NCI-H2029 treated with DMSO at 0.1 percent for 48 hours (cell line): ENCODE measurements at places on chromosomes 7 and 10.

- DNase-seq, result no peak
Measured at GRCh38 chr7:38360776-38361175, 87.3 kb upstream of the TARP start.

DNA sequence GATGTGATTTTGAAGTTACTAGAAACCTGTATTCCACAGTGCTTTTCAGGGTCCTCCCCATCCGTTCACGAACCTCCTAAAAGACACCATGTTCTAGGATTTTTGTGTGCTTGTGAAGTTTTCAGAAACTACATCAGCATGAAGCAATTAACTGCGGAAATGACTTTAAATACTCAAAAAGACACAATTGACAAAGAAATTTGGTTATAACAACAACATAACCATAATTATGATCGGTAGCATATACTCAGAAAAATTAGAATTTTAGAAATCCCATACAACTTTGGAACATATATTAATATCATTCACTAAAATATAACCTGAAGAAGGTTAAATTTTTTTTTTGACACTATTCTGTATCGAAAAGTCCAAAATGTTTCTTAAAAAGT is 43.8 kb upstream of the FAM20C start:
- DNase-seq, result no peak

- no peak for DNase-seq
Measured at GRCh38 chr10:25125201-25125611, 49.6 kb upstream of the GPR158 start.

DNA sequence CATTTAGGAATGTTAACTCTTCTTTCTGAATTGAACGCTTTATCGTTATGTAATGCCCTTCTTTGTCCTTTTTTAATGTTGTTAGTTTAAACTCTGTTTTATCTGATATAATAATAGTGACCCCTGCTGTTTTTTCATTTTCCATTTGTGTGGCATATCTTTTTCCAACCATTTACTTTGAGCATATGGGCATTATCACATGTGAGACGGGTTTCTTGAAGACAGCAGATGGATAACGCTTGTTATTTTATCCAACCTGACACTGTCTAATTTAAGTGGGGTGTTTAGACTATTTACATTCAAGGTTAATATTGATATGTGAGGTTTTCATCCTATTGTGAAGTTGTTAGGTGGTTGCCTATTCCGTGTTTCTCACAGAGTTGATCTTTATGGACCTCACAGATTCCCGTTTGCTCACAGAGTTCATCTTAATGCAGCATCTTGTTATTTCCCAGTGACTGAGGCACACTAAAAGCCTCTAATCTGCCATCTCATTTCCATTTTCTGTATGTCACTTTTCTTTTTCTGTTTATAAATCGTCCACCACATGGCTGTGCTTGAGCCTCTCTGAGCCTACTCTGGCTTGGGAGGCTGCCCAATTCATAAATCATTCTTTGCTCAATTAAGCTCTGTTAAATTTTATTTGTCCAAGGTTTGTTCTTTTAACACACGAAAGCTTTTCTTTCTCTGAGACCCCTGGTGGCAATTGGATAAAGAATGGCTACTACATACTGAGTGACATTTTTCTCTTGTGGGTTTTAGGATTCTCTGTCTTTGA is 286.2 kb downstream of the HTR7 start:
- DNase-seq, result no peak

DNA sequence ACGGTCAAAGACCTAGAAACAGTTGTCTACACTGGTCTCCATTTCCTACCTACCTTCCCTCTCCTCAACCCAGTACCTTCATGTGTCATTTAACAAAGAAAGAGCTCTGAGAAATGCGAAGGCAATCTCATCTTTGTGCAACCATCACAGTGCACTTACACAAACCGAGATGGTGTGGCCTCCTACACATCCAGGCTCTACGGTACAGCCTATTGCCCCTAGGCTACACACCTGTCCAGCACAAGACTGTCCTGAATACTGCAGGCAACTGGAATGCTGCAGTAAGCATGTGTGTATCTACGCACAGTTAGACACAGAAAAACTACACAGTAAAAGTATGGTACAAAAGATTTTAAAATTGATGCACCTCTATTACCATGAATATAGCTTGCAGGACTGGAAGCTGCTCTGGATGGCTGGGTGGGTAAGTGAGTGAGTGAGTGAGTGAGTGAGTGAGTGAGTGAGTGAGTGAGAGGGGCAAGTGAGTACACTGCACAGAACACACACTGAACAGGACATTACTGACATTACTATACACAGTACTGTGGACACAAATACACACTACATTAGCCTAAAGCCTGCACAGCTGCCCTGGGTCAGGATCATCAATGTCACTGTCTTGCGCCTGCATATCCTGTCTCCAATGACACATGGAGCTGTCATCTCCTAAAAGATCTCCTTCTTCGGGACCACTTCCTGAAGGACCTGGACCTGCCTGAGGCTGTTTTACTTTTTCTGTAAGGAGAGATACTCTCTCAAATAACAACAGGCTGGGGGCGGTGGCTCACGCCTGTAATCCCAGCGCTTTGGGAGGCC is 18.5 kb downstream of the ITGB1 start:
- DNase-seq, result no peak

DNA sequence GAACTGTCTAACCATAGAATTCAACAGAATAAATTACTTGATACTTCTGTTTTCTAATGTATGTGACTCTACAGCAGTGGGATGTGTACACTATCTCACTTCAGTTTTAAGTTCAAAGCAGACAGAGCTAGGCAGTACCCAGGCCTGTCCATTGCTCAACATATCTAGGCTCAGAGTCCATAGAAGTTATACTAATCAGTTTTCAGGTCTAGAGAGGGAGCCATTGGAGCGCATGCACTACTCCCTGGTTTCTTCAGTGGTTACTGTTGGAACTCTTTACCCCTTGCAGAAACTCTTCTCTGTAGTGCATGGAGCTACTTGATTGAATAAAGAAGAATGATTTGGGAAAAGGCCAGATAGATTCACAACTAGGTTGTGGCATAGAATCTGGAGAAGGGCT is 4.4 kb downstream of the CD36 start:
- no peak for DNase-seq

GRCh38 chr10:129845111-129845753 is 118.8 kb downstream of the EBF3 start:
- no peak for DNase-seq

DNA sequence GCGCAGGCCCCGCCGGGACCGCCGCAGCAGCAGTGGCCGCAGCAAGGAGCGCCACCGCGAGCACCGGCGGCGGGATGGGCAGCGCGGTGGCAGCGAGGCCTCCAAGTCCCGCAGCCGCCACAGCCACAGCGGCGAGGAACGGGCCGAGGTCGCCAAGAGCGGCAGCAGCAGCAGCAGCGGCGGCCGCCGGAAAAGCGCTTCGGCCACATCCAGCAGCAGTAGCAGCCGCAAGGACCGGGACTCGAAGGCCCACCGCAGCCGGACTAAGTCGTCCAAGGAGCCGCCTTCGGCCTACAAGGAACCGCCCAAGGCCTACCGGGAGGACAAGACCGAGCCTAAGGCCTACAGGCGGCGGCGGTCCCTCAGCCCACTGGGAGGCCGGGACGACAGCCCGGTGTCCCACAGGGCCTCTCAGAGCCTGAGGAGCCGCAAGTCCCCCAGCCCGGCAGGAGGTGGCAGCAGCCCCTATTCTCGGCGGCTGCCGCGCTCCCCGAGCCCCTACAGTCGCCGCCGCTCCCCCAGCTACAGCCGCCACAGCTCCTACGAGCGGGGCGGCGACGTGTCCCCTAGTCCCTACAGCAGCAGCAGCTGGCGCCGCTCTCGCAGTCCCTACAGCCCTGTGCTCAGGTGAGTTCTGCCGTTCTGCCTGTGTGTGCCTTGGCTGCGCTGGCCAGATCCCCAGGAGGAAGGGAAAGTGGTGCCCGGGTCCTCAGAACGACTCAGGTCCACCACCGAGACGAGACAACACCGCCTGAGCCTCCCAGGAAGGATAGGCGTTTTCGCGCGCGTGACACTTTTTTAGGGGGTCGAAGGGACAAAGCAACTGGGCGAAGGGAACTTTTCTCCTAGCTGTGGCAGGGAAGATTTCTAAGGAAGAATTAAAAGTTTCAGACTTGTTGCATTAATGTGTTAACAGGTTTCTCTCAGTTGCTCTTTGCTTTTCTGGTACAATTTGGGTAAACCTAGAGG is 1.5 kb downstream of the CDK13 start:
- no peak for DNase-seq

- DNase-seq, result no peak
Measured at GRCh38 chr10:70132098-70133029, at the start of gene AIFM2. AIFM2 (minus strand) TSS chr10:70132825; CDS start chr10:70124084, 8,741 bp downstream.

DNA sequence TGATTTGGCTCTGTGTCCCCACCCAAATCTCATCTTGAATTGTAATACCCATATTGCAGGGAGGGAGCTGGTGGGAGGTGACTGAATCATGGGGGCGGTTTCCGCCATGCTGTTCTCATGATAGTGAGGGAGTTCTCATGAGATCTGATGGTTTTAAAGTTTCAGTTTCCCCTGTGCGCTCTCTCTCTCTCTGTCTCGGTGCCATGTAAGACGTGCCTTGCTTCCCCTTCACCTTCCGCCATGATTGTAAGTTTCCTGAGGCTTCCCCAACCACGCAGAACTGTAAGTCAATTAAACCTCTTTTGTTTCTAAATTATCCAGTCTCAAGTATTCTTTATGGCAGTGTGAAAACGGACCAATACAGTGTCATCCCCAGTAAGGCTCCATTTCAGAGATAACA is 48.3 kb upstream of the CHCHD3 start:
- no peak for DNase-seq

DNA sequence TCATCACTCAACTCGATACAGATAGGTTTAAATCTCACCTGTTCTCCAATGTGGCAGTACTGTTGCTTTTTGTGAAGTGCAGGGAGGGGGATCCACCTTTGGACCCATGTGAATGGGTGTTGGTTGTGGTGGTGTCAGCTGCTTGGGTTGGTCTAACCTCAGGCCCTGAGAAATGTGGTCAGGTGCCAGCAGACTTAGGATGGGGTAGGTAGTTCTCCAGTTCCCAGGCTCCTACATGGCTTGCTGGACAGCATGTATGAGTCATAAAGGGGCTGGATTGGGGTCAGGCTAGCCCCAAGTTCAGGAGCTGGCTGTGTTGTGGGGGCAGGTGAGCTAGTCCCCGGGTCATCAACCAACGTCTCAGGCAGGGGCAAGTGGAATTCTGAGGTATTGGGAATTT is 472.6 kb upstream of the CNTNAP2 start:
- no peak for DNase-seq

DNA sequence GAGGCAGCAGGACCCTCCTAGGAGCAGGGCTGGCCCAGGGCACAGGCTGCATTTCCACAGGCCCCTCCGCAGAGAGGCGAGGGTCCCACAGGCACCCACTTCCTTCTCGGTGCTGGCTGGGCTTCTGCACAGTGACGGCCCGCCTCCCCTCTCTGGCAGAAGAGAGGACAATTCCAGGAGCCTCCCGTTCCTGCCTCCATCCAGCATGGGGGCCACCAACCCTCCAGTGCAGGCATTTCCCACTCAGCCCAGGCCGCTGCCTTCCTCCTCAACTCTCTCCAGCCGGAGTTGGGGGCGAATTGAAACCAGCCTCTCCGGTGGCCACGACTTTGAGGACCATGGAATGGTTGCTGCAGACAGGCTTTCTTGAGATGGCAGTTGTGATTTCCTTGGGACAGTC is 125.0 kb upstream of the PPP2R2D start:
- DNase-seq, result no peak

GRCh38 chr7:7701527-7701926 is 16.9 kb downstream of the RPA3 start:
- no peak for DNase-seq

- DNase-seq, result no peak
Measured at GRCh38 chr10:110209454-110209925, 2.1 kb downstream of the MXI1 start.

DNA sequence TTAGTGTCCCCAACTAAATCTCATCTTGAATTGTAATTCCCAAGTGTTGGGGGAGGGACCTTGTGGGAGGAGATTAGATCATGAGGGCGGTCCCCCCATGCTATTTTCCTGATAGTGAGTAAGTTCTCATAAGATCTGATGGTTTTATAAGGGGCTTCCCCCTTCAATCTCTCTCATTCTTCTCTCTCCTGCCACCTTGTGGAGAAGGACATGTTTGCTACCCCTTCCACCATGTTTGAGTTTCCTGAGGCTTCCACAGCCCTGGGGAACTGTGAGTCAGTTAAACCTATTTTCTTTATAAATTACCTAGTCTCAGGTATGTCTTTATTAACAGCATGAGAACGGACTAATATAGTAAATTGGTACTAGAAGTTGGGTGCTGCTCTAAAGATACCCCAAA is 365.6 kb downstream of the ANKRD7 start:
- DNase-seq, result no peak

GRCh38 chr10:102085336-102085735 is 20.2 kb downstream of the HPS6 start:
- no peak for DNase-seq

- DNase-seq, result no peak
Measured at GRCh38 chr7:50608196-50608906, 43.1 kb upstream of the DDC start.

DNA sequence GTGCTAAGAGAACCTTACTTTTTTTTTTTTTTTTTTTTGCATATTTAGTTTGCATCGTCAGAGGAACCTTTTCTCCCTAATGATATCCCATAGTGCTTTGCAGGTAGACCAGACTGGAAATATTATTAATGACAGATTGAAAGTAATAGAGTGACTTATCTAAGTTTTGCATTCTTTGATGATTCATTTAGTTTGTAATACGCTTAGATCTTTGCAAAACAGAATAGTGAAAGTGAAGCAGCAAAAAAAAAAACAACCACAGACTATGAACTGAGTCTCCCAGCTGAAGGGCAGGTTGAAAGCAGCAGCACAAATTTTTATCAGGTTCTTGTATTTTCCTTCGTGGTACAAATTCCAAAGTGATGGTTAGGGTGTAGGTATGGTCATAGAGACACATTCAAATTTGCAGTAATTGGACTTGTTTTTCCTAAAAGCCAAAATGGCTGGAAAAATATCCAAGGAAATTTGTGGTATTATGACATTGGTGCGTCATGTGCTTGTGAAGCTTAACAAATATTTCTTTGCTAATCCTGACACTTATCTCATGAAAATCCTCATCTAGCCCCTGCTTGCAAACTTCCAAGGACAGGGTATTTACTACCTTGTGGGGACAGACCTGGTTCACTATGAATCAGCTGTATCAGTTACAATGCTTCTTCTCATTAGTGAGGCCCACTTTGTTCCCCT is 81.8 kb upstream of the CREB5 start:
- DNase-seq, result no peak

- DNase-seq, result no peak
Measured at GRCh38 chr7:93140582-93141191, 7.5 kb downstream of the SAMD9L start.

DNA sequence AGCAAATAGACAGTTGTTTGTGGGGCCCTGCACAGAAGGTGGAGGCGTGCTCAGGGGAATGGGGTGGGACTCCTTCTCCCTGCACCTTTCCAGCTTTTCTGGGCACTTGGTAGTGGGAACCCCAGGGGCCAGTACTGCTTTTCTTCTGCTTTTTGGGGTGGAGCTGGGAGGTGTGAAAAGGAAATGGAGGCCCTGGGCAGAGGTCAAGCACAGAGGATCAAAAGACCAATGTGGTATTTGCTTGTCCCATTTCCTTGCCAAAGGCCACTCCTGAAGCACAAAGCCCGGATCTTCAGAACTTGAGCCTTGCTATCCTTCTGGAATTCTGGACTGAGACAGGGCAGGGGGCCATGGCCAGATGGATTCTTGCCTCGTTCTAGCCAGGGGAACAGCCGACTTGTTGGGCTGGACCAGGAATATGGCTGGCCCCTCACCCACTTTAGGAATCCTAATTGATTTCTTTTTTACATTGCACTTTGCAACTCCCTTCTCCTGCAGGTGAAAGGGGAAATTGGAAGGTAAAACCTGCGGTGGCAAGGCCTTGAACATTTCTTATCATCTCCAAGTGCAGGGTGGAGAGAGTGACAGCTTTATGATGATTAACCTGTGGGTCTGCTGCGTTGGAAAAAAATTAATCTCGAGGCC is 26.5 kb downstream of the ADRA2A start:
- no peak for DNase-seq
